Activated CD4-positive, alpha-beta T cell treated with anti-CD3 and anti-CD28 coated beads for 48 hours (primary cell): ENCODE measurements at places on chromosomes 3 and 15.

DNA sequence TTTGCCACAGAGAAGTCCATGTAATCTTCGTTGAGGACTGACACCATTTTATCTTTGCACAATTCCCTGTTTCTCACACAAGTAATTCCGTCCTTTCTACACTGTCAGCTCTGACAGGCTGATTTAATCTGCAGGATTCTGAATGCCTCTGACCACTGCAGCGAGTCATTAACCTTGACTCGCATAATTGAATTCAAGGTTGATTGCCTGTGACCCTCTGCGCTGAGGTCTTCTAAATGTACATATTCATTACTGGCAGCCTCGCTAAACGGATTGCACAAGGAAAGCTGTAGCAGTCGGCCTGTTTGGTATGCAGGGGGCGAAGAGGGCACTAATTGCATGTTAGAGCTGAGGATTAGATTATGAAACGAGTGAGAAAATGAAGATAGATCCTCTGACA lies 147.8 kb downstream of the SHOX2 start:
- DNase-seq: no peak

DNA sequence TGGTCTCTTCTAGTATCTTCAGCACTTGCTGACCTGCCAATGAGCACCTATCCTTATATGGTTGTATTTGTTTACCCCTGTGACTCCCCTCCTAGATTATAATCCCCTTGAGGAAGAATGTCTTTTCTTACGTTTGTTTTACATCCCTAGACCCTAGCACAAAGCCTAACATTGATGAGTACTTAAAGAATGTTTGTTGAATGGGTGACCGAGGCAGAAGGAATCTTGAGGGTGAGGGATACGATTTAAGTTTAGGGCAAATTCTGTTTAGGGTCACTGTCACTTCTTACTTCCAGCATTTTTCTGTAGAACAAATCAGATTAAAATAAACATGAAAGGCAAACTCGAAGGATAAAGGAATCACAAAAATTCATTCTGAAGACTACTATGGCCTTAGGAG lies 80.9 kb upstream of the FAM98B start:
- no peak for DNase-seq

GRCh38 chr3:171967137-171967783 lies 72.1 kb upstream of the FNDC3B start:
- no peak for DNase-seq

- no peak for DNase-seq
Measured at GRCh38 chr3:140216249-140216648, 281.3 kb downstream of the CLSTN2 start.

DNA sequence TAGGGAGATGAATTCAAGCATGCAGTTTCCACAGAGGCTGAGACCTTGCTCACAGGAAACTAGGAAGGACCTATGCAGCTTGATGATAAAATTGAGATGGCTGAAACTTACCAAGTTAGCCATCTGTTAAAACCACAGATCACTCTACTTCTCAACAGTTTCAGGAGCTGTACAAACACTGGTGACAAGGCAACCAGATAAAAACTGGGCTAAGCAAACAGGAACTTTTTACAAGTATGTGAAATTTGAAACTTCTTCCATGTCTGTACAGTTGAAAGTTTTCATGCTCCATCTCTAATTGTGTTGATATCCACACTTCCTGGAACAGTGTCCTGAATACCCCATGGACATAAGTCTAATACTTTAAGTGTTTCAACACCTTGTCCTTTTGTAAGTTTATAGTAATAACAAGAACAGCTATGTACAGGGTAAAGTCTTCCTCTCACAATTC lies 78.2 kb downstream of the FAIM start:
- DNase-seq: no peak

DNA sequence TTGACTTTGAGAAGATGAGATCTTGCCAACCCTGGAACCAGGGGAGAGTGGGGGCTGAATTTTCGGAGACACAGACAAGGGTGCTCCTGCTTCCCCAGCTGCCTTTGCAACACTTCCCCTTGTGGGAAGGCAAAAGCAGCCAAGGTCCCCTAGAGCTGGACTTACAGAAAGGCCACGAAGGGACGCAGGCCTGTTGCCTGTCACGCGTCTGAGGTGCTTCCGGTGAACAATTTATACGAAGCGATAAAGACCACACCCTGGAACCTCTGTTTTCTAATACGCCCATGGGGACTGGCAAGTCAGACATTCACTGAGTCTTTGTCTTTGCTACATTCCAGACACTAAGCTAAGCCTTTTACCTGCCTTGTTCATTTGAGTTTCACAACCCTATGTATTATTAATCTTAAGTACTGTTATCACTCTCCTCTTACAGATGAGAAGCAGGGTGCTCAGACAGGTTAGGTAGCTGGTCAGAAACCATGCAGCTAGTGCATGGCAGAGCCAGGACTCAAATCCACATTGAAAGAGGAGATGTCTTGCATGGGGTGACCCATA lies 13.2 kb downstream of the MEGF11 start:
- DNase-seq: no peak

DNA sequence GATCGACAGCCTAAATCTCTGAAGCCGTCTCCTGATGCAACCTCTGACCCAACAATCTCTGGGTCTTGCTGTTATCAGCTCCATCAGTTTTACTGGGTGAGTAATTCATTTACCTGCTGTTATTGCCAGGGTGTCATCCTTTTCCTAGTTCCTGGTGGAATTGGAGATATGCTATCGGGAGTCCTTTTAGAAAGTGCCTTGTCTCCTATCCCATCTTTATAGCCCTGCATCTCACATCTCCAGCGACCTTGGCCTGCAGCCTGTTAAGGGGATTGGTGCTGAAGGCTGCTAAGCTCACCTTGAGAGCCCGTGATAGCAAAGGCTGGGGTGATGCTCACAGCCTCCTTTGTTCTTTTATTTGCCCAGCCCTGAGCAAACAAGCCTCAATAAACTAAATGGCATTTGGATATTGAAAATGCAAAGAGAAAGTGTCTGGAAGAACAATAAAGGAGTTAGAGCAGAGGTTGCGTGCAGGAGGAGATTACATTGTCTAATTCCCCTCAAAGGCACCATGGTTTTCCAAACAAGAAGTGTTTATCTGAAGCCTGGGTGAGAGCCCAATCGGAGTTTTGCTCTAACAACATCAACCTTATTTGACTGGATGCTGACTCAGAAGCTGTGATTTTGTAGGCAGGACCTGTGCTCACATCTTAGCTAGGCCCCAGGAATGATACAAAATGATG lies 101.8 kb downstream of the RPLP1 start:
- DNase-seq: no peak

GRCh38 chr15:96162322-96162721 lies 168.2 kb upstream of the NR2F2 start:
- DNase-seq: no peak

DNA sequence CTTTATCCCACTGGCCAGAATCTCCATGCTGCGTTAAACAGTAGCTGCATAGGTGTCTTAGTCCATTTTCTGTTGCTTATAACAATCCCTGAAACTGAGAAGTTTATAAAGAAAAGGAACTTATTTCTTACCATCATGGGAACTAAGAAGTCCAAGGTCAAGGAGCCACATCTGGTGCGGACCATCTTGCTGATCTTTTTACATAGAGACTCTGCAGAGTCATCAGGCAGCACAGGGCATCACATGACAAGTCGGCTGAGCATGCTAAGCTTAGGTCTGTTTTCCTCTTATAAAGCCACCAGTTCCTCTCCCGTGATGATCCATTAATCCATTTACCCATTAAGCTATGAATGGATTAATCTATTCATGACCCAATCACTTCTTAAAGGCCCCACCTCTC lies 22.4 kb upstream of the FAM174B start:
- DNase-seq: no peak

GRCh38 chr3:119976214-119976613 lies 118.0 kb downstream of the GSK3B start:
- DNase-seq: no peak

- DNase-seq: no peak
Measured at GRCh38 chr3:48042071-48042760, 26.0 kb upstream of the MAP4 start.

- no peak for DNase-seq
Measured at GRCh38 chr15:32659340-32660155, 18.0 kb downstream of the SCG5 start.

- DNase-seq: no peak
Measured at GRCh38 chr3:98600412-98601095, 7.1 kb upstream of the CPOX start.

- DNase-seq: no peak
Measured at GRCh38 chr15:62063825-62064635, 2.7 kb upstream of the C2CD4A start.

DNA sequence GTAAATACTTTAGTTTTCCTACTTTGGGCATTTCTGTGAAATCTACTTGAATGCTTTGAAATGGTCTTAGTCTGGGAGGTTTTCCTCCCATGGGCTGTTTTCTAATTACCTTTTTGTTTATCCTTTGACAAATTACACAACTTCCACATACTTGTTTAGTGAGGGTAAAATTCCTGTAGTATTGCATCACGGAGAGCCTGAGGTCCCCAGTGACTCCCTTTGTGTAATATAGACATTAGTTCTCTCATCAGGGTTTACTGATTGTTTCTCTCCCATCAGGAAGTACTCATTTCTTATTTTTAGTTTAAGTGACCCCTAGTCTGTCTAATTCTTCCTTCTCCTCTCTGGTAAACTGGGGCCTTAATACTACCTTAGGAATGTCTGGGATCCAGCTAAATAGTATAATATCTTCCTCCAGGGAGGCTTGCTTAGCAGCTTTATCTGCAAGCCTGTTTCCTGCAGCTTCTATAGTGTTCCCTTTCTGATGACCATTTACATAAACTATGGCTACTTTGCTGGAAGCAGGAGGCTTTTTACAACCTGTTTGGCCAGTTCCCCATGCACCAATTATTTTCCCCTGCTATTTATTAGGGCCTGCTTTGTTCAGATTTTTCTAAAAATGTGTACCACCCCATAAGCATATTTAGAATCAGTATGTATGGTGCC lies 87.2 kb upstream of the XCR1 start:
- no peak for DNase-seq

- no peak for DNase-seq
Measured at GRCh38 chr15:37104424-37104981, 4.2 kb upstream of the MEIS2 start.

DNA sequence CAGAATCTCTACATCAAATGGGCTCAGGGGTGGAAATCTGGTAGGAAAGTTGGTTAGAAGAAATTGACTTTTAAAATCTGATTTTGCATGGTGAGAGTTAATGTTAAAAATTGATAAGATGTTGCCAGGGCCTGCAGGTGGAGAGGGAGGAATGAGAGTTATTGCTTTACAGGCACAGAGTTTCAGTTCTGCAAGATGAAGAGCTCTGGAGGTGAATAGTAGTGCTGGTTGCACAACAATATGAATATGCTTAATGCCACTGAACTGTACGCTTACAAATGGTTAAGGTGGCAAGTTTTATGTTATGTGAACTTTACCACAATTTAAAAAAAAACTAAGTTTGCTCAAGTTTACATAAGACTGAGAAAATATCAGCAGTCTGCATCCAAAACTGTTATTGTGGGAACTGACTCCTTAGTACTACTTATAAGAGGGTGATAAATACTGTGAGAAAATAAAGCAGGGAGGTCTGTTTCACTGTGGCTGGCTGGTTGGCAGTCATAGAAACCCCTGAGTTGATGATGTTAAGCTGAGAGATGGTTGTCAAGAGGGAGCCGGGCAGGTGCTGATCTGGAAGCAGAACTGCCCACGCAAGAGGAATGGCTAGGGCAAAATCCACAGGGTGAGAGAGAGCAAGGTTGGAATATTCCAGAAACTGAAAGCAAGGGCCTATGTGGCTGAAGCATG lies 144.9 kb downstream of the EDEM1 start:
- DNase-seq: no peak

GRCh38 chr3:9945358-9945757 lies 6.8 kb downstream of the PRRT3 start:
- DNase-seq: no peak

GRCh38 chr3:151282921-151283320 lies 4.6 kb upstream of the P2RY14 start:
- no peak for DNase-seq

- no peak for DNase-seq
Measured at GRCh38 chr3:132404276-132404675, 13.0 kb upstream of the DNAJC13 start.

DNA sequence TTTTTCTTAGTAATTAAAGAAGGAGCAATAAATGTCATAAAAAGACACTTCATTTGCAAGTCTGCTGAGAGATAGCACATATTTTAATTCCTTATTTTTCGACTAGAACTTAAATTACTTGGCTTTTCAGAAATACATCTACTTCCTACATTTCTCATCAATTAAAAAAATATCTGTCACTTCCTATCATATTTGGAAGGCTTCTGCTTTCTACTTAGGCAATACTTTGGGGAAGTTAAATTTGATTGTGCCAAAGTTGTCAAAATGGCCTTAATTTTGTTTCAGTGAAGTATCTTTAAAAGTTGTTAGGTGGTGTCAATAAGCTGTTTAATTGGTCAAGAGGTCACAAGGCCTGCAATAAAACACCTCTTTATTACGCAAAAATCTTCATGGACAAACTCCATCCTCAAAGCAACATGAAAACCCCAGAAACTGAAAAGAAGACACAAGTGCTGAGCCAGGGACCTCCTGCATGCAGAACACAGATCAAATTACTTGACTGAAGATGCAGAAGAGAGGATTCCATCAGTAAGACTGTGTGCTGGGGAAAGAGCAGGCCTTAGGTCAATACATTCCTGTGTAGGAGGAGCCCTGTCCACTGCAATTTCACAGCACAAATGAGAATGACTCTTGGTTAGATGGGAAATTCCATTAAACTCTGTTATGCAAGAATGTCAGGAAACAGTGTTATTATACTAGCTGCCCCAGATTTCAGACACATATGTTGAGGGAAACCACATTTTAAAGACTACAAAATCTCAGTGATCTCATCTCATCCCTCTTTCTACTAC lies 48.0 kb upstream of the FSTL1 start:
- no peak for DNase-seq

DNA sequence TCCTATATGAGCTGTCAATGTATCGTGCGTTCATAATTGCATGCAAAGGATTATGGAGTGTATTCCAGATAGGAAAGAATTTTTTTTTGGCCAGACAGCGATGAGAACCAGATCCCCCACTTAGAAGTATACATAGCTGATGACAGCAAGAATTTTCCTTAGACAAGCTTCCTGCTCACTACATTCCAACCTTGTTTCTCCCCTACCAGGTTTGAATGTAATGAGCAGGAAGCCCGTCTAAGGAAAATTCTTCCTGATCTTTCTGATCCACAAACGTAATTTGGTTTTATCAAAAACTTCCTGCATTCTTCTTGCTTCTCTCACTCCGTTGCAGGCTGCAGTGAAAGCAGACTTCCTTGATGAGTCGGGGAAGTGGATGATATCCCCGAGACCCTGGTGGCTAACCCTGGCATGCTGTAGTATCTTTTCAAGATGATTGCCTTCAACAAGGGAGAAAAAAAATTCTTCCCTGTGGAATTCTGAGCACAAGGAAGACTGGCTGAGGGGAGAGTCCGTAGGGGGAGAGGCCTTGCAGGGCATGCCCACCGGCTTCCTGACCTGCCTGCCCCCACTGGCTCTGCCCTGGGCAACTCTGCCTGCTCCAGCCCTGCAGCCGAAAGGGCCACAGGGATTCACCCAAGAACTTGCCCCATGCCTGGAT lies 243.1 kb downstream of the TLE3 start:
- DNase-seq: no peak

GRCh38 chr3:145183261-145183660 lies 977.7 kb downstream of the PLOD2 start:
- no peak for DNase-seq

- DNase-seq: no peak
Measured at GRCh38 chr3:30672959-30673358, 66.6 kb downstream of the TGFBR2 start.
